CD8-positive, alpha-beta memory T cell (primary cell): ENCODE measurements at places on chromosomes 12 and 14.

DNA sequence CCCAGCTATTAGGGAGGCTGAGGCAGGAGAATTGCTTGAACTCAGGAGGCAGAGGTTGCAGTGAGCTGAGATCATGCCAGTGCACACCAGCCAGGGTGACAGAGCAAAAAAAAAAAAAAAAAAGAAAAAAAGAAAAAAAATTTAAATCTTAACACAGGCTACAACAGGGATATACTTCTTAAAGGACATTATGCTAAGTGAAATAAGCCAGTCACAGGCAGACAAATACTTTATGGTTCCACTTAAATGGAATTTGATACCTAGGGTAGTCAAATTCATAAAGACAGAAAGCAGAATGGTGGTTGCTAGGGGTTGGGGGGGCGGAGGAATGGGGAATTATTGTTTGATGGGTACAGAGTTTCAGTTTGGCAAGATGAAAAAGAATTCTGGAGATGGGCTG lies 14.8 kb upstream of the PPTC7 start:
- H3K36me3 ChIP-seq: no peaks in the 10 kb centered on the region
- DNase-seq: no peak
- no peaks in the 10 kb centered on the region for H3K4me1 ChIP-seq

- H3K4me1 ChIP-seq: no peaks in the 10 kb centered on the region
- no peaks in the 10 kb centered on the region for H3K36me3 ChIP-seq
- no peak for DNase-seq
- peaks cover 4% of the 10 kb centered on the region for H3K27me3 ChIP-seq
- H3K4me3 ChIP-seq: no peak overlapping the region
- no peak overlapping the region for H3K27ac ChIP-seq
Measured at GRCh38 chr14:104970231-104971068, 7.7 kb downstream of the AHNAK2 start.

DNA sequence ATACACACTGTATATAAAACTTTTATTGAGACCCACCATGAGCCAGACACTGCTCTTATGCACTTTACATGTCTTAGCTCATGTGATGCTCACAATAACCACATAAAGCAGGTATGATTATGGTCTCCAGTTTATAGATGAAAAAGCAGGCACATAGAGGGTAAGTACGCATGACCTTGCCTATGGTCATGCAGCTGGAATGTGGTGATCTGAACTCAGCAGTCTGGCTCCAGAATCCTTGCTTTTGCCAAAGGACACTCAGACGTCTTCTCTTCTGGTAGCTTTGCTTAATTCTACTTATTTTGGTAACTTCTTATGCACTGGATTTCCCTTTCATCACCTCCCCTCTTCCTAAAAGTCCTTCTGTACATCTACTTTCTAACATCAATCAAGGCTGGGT lies 103.3 kb upstream of the CRY1 start:
- no peak overlapping the region for H3K27ac ChIP-seq
- H3K4me3 ChIP-seq: no peak overlapping the region
- no peaks in the 10 kb centered on the region for H3K4me1 ChIP-seq
- no peaks in the 10 kb centered on the region for H3K36me3 ChIP-seq
- DNase-seq: no peak
- H3K27me3 ChIP-seq: no peaks in the 10 kb centered on the region

DNA sequence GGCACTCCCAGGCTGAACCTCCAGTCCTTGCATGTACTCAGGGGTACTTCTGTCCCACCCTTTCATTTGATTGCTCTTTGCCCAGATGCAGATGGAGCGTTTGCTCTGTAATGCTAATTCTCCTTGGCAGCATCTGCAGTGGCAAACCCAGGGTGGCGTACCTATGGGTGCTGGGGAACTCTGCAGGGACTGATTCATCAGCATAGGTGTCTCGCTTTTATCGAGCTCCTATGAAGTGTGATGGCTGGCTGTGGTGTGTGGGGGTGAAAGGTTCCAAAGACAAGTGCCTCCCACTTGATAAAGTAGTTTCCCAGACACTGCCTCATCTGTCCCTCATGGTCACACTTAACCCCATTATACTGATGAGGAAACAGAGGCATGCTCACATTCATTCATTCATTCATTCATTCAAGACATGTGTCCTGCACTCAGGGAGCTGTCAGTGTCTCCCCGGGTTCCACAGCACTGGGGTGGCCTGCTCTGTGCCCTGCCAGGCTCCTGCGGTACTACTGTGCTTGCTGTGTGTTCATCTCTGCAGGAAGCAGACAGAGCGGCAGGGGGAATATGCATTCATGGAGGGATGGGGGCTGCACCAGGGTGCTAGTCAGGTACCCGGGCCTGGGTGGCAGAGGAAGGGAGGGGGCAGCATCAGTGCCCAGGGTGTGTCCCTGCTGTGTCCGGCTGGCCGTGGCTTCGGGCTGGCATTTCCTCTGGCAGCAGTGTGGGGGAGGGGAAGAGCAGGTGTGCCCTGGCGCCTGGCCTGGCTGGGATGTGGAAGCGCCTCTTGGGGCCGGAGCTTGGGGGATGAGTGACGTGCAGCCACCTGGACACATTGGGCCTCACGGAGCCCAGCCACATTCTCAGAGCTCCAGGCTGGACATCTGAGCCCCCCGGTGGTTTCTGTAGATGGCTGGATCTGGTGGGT lies 110.9 kb downstream of the TSPAN9 start:
- no peaks in the 10 kb centered on the region for H3K27me3 ChIP-seq
- no peak for DNase-seq
- no peaks in the 10 kb centered on the region for H3K36me3 ChIP-seq
- no peaks in the 10 kb centered on the region for H3K4me1 ChIP-seq
- H3K4me3 ChIP-seq: no peak overlapping the region

DNA sequence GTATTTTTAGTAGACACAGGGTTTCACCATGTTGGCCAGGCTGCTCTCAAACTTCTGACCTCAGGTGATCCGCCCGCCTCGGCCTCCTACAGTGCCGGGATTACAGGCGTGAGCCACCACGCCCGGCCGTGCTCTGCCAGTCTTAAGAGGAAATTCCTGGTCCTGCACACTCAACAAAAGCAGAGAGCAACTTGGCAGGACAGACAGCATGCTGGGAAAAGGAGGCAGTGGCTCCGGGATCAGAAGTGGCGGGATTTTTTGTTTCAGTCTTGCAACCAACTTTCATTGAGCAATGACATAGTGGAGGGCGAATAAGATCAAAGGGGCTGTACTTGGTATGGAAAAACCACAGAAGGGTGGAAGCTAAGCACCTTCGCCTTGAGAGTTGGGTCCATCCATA lies 2.1 kb downstream of the CKAP4 start:
- H3K27me3 ChIP-seq: no peaks in the 10 kb centered on the region
- H3K4me3 ChIP-seq: no peak overlapping the region
- no peak overlapping the region for H3K27ac ChIP-seq

GRCh38 chr12:104627990-104628830 lies 171.5 kb downstream of the CHST11 start:
- H3K27me3 ChIP-seq: no peaks in the 10 kb centered on the region
- no peaks in the 10 kb centered on the region for H3K4me1 ChIP-seq
- H3K4me3 ChIP-seq: no peak overlapping the region
- no peaks in the 10 kb centered on the region for H3K36me3 ChIP-seq
- DNase-seq: no peak

DNA sequence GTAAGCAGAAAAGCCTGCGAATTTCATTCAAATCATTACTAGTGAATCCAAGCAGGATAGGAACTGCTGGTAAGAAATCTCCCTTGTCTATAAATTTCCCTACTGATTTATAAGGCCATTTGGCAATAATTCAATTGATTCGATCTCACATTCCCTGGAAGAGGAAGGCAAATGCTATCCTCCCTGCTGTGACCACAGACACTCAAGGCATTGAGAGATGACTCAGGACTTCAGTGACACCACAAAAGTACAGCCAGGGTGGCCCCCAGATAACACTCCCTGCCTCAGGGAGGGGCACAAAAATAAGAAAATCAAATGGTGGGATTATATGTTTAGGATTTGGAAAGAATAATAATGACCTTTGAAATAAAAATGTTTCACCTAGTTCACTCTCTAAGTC lies 162.7 kb downstream of the GRIP1 start:
- DNase-seq: no peak
- no peak overlapping the region for H3K4me3 ChIP-seq
- no peaks in the 10 kb centered on the region for H3K4me1 ChIP-seq
- no peaks in the 10 kb centered on the region for H3K27me3 ChIP-seq
- no peaks in the 10 kb centered on the region for H3K36me3 ChIP-seq

DNA sequence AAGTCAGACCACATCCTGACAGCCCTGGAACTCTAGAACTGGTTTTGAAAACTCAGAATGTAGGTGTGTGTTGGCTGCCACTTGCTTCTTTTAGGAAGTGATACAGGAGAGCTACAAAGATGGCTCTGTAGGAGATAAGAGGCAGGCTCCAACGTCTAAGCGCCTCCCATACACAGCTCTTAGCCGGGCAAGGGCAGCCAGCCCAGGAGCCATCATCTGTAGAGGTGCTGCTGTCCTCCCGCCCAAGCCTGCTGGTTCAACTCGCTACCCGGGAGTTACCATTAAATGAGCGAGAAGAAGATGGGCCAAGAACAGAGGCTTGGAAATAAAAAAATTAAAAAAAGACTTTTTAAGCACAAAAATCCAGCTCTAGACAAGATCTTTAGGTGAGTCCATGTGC lies 61.2 kb upstream of the DIO3 start:
- DNase-seq: no peak
- no peak overlapping the region for H3K4me3 ChIP-seq
- no peak overlapping the region for H3K27ac ChIP-seq
- no peaks in the 10 kb centered on the region for H3K27me3 ChIP-seq

GRCh38 chr14:45015133-45015532 lies 53.1 kb downstream of the TOGARAM1 start:
- no peak overlapping the region for H3K4me3 ChIP-seq
